ENCODE measurements at places on chromosomes 11 and 22. TPM values are rescaled to one million over a fixed set of nuclear protein-coding genes. Genes with fewer than 3 reads are reported as not detected.

GRCh38 chr22:37177755-37178154, 10.3 kb downstream of the C1QTNF6 start:
- H3K4me3 ChIP-seq = no peak overlapping the region
- no peak overlapping the region for H3K27ac ChIP-seq

DNA sequence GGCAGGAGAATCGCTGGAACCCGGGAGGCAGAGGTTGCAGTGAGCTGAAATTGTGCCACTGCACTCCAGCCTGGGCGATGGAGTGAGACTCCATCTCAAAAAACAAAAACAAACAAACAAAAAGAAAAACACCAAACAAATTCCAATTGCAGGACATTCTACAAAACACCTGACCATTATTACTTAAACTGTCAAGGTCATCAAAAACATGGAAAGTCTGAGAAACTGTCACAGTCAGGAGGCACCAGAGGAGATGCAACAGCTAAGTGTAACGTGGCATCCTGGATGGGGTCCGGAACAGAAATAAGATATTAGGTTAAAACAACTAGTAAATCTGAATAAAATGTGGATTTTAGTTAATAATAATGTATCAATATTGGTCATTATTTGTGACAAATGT, 914 bp upstream of the DNAJB13 start:
- H3K36me3 ChIP-seq = no peaks in the 10 kb centered on the region
- no peaks in the 10 kb centered on the region for H3K27me3 ChIP-seq
- no peaks in the 10 kb centered on the region for H3K4me1 ChIP-seq
- DNase-seq = no peak
- no peak overlapping the region for H3K4me3 ChIP-seq
- H3K27ac ChIP-seq = no peak overlapping the region

MOGAT2 gene
- total RNA-seq = not detected

RAG2 gene
- not detected for total RNA-seq

DNA sequence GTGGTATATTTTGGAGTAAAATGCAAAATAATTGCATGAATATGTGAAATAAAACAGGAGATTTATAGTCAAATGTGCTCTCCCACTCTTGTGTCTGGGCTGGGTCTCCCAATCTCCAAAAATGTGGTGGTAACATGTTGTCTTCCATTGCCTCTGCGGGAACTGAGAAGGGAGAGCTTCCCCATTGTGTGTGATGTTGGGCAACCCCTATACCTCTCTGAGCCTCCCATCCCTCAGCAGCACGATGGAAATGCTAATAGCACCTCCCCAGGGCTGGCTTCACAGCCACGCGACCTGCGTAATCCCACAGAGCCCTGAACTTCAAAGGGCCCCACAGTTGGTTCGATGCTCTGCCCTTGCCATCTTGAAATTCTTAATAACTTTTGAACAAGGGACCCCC, 72.0 kb downstream of the TP53I11 start:
- no peaks in the 10 kb centered on the region for H3K27me3 ChIP-seq
- H3K4me3 ChIP-seq = no peak overlapping the region
- no peak overlapping the region for H3K27ac ChIP-seq
- no peaks in the 10 kb centered on the region for H3K36me3 ChIP-seq

IGF2 gene
- 8.2 TPM for total RNA-seq

OR10D3 gene
- total RNA-seq = not detected

CD248 gene
- total RNA-seq = 16.3 TPM

GRCh38 chr11:28757725-28758515, 649.7 kb downstream of the METTL15 start:
- no peak overlapping the region for H3K27ac ChIP-seq
- H3K4me1 ChIP-seq = no peaks in the 10 kb centered on the region
- H3K27me3 ChIP-seq = no peaks in the 10 kb centered on the region

CCDC34 gene
- 28.5 TPM for total RNA-seq

DNA sequence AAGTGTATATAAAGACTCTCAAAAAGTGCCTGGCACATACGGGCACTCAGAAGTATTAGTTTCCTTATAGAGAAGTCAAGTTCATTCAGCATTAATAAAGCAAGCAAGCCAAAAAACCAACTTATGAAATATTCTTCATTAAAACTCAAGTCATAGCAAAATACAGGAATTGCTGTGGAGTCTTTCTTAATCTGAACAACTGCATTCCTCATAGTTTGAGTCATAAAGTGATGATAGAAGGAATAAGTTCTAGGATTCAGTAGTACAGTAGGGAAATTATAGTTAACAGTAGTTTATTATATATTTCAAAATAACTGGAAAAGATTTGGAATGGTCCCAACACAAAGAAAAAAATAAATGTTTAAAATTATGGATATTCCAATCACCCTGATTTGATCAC, 200.3 kb downstream of the C11orf91 start:
- no peak overlapping the region for H3K4me3 ChIP-seq
- H3K36me3 ChIP-seq = no peaks in the 10 kb centered on the region
- no peak for DNase-seq
- no peaks in the 10 kb centered on the region for H3K4me1 ChIP-seq

- H3K27me3 ChIP-seq = no peaks in the 10 kb centered on the region
- DNase-seq = peak; percentile 67
- no peaks in the 10 kb centered on the region for H3K36me3 ChIP-seq
- H3K27ac ChIP-seq = no peak overlapping the region
These were observed 2.9 kb upstream of the GGT5 start for GRCh38 chr22:24247564-24248344.

DNA sequence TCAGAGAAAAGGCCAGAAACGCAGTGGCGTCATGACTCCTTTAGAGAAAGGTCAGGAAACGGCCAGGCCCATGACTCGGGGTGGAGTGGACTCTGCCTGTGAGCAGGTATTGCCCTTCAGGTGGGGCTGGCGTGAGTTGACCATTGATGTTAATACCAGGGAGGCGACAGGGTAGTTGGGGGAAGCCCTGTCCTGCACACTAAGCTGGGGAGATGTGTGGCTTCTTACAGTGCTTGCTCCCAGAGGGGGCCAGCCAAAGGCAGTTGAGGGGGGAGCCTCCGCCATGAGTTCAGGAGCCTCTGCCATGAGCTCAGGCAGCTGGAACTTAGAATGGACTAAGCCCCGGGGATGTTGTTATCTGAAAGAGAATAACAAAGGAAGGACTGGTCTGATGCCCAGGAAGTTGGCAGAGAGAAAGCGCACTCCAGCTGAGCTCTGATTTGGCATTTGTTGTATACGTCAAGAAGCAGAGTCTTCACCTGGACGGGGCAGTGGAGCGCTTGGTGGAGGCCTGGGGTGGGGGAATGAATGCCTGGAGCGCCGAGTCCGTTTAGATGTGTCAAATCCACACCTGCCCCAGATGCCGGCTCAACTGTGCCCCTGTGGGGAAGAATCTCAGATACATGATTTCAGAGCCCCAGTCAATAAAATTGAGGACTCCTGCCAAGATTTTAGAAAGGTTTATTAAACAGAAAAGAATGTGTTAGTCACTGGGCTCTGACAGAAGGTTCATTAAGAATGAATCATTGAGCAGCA, 222.5 kb downstream of the TBC1D22A start:
- H3K36me3 ChIP-seq = peaks cover 4% of the 10 kb centered on the region
- H3K27ac ChIP-seq = no peak overlapping the region
- H3K27me3 ChIP-seq = no peaks in the 10 kb centered on the region
- DNase-seq = no peak
- H3K4me1 ChIP-seq = peaks cover 4% of the 10 kb centered on the region
- no peak overlapping the region for H3K4me3 ChIP-seq

Data from activated CD8-positive, alpha-beta T cell treated with anti-CD3 and anti-CD28 coated beads for 36 hours (primary cell).